Omental fat pad (tissue), 4 donors: ENCODE measurements at places on chromosomes 16 and 17.
A peak's percentile ranks its signal among the peaks of the same experiment; 100 is the strongest.

DNA sequence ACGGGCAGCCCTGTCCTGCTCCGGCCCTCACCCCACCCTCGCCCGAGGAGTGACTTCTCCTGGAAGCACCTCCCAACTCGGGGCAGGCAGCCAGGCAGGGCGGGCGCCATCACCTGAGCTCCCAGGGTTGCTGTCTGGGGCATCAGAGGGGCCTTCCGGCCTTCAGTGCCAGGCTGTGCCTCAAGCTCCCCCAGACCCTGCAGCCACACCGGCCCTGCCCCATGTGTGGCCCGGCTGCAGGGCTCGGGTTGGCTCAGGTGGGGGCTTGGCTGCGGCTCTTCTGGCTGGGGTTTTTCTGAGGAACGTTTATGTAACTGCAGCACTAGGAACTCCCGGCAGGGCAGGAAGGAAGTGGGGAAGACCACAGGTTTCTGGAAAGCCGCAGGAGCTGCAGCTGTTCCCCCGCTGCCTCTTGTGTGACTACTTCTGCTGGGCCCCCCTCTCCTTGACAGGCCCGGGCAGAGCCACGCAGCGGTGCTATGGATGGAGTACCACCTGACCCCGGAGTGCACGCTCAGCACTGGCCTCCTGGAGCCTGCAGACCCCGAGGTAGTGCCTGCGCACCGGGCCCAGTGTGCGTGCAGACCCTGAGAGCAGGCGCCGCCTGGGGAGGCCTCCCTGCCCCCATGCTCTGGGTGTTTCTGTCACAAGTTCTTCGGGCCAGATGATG, 45.6 kb downstream of the PRMT7 start:
- DNase-seq: no peak

GRCh38 chr17:79758271-79758670, 19.7 kb upstream of the CBX2 start:
- no peak for DNase-seq

DNA sequence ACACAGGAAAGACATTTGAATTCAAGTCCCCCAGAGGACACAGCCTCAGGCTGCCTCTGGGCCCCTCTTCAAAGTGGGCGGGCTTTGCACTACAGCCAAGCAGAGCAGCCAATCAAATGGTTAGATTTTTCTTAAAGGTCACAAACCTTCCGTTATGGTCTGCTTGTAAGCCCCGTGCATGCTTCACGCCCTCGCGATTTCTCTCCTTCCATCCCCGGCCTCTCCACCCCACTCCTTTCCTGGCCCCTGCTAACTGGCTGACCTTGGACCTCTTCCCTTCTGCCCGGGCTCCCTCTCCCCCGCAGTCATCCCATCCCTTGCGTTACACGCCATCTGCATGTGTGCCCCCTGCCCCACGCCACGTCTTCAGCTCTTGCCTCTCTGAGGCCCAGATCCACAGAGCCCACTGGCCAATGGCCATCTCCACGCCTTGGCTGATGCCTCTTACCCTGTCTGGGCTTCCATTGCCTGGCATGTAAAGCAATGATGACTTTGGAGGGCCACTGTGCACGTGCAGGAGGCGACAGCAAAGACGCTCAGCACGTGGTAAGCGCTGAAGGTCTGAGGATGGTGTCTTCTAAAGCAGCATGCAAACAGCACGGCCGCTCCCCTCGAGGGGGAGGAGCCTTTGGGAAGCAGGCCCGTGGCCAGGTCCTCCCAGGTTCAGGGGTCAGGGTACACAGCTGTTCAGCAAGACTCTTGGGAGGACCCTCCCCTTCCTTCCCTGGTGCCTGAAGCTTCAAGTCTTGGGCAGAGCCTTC, 86.8 kb downstream of the ZDHHC7 start:
- DNase-seq: no peak

DNA sequence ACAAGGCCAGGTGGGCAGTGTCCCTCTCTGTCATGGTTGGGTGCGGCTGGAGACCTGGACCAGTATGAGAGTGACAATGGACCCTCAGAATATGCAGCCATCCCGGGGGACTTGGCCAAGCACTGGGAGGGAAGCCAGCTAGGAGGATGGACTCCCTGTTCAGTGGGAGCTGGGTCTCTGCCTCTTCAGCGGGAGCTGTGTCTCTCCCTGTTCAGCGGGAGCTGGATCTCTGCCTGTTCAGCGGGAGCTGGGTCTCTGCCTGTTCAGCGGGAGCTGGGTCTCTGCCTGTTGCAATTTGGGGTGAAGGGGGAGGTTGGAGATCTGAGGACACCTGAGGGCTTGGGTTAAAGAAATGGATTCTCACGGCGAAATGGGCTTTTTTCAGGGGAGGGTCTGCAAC, 3.8 kb upstream of the PRSS33 start:
- no peak for DNase-seq

DNA sequence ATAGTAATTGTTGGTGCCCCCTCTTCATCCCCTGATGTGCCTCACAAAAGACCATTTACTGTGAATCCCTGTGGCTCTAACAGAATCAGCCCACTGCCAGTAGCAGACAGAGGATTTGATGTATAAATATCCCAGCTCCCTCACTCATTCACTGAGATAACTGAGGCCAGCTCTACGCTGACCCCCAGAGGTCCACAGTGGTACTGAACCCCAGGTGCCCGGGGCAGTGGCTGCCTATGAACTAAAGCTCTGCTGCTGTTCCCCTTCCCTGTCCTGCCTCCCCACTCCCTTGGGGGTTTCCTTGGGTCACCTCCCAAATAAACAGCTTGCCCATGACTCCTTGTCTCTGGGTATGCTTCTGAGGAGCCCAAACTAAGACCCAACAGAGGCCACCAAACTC, 295.8 kb downstream of the FOXL1 start:
- no peak for DNase-seq

GRCh38 chr17:57410169-57410568, 153.8 kb downstream of the MSI2 start:
- no peak for DNase-seq

DNA sequence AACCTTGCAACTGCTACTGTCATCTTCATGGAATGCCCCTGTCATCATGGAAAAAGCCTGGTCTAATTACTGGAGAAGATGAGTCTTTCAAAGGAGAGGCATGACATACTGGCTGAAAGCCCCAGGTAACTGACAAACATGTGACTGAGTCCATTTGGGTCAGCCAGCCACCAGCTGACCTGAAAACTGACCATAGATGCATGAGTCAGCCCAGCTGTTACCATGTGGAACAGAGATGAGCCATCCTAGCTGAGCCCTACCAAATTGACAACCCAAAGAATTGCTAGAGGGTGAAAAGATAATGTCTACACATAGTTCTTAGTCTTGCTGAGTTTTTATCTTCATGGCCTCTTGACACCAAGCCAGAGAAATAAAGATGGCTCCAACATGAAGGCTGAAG, 311.8 kb downstream of the UTP18 start:
- DNase-seq: no peak

DNA sequence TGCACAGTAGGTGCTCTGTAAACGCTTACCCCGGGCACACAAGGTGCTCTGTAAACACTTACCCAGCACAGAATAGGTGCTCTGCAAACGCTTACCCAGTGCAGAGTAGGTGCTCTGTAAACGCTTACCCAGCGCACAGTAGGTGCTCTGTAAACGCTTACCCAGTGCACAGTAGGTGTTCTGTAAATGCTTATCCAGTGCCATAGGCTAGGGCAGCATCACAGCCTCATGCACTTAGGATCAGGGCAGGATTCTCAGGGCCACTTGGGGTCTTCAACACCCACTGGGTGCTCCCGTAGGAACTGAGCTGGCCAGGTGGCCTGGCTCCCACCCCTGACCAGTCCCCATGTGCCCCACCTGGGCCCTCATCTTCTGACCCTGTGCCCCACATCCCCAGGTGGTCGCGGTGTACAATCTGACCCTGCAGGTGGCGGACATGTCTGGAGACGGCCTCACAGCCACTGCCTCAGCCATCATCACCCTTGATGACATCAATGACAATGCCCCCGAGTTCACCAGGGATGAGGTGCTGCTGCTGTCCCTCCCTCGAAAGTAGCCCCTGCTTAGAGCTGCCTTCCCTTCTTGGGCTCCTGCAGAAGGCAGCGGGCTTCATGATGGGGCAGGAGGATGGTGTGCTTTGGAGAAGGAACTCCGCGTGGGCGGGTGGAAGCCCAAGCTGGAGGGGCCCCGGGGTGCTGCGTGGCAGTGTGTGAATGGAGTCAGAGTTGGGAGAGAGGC, 13.1 kb downstream of the SLC22A31 start:
- no peak for DNase-seq

DNA sequence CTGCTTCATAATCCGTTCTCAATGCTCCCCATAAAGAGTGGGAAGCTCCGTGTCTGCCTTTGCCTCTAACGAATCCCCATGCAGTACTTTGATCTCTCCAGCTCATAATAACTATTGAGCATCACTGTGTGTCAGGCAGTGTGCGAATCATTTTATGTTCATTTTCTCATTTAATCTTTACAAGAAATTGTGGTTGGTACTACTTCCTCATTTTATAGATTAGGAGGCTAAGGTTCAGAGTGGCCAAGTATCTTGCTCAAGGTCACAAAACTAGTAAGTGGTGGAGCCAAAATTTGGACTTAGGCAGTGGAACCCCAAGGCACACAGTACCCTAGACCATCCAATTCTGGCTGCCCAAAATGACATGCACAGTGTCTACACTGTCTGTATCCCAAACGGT, 44.8 kb downstream of the ABCC12 start:
- DNase-seq: no peak

- DNase-seq: peak; percentile 60
Observed at GRCh38 chr17:79391376-79392233, 219.2 kb downstream of the RBFOX3 start.
